ENCODE measurements at places on chromosomes 2 and 18.

- DNase-seq: no peak
Observed at GRCh38 chr2:218880859-218881594, 375 bp downstream of the WNT10A start.

DNA sequence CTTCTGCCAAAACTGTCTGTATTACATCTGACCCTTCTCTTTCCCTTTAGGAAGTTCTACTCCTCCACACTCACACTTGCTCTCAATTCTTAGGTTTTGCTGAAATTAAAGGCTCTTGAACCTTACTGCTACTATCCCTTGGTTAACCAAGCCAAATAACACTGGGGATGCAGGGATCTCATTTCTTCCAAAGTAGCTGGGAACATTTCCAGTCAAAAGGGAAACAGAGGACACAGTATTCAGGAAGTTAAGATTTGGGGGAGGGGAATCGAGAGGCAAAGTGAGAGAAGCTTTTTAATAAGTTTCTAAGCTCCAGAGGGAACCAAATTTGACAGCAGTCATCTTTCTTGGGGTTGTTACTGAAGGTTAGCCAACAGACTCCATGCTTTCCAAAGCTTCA is 6.2 kb downstream of the SEPTIN2 start:
- no peak for DNase-seq

DNA sequence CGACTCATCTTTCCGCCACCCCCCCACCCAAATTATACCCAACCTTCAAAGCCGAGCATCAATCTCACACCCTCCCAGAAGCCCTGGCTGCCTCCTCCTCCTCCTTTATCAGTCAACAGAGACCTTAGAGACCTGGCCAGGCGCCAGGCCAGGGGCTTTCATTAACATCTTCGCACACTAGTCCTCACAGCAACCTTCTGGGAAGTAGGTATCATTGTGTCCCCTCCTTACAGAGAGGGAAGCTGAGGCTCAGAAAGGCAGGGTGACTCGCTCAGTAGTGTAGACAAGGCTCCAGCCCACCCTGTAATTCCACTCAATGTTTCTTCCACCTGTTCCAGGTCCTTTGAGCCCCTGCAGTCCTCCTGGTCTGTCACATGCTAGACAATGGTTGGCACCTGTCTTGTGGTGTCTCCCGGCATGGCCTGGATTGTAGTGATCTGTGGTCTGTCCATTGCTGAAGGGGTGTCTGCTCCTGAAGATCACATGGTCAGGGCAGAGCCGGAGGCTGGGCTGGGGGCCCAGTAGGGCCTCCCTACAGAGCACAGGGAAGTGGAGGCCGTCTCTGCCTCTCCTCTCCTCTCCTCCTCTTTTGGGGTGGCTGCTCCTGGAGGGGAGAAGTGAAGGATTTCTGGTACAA is 36.0 kb downstream of the KLHL29 start:
- no peak for DNase-seq

- no peak for DNase-seq
Observed at GRCh38 chr18:39842366-39842914, 2112.6 kb upstream of the PIK3C3 start.

GRCh38 chr2:45782986-45783385 is 131.5 kb downstream of the PRKCE start:
- DNase-seq: no peak

DNA sequence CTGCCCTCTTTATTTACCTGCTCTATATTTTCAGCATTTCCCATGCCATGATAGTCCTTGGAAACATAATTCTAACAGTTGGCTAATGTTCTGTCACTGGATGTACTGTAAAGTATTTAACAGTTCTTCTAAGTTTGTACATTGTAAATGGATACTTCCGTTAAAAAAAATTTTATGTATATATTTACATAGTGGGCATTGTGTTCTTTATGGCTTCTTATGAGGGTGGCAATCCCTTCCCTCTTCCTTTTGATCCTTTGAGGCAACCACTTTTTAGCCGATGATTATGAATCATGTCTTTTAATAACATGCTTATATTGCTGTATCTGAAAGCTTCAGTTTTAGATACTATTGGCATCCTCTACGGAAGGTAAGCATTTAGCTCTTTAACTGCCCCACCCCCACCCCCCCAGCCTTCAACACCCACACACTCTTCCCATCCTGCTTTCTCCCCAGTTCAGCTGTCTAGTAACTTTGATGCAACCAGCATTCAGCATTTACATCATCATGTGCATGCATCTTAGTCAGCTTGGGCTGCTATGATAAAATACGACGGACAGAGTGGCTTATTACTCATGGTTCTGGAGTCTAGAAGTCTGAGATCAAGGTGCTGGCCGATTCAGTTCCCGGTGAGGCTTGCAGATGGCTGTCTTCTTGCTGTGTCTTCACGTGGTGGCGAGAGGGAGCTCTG is 21.0 kb upstream of the EDAR start:
- DNase-seq: no peak

- no peak for DNase-seq
Observed at GRCh38 chr2:179467111-179467510, 202.5 kb upstream of the SESTD1 start.

GRCh38 chr2:186617771-186618170 is 27.9 kb downstream of the ITGAV start:
- DNase-seq: no peak
